ENCODE measurements at places on chromosomes 1 and 21. TPM values are rescaled to one million over a fixed set of nuclear protein-coding genes. Genes with fewer than 3 reads are reported as not detected.
A peak's percentile ranks its signal among the peaks of the same experiment; 100 is the strongest.

- no peak for DNase-seq
- H3K27me3 ChIP-seq = no peaks in the 10 kb centered on the region
- H3K4me1 ChIP-seq = peaks cover 26% of the 10 kb centered on the region
- no peak overlapping the region for H3K27ac ChIP-seq
- H3K36me3 ChIP-seq = no peaks in the 10 kb centered on the region
These were observed 25.2 kb downstream of the KCNC4 start for GRCh38 chr1:110235181-110235833.

DNA sequence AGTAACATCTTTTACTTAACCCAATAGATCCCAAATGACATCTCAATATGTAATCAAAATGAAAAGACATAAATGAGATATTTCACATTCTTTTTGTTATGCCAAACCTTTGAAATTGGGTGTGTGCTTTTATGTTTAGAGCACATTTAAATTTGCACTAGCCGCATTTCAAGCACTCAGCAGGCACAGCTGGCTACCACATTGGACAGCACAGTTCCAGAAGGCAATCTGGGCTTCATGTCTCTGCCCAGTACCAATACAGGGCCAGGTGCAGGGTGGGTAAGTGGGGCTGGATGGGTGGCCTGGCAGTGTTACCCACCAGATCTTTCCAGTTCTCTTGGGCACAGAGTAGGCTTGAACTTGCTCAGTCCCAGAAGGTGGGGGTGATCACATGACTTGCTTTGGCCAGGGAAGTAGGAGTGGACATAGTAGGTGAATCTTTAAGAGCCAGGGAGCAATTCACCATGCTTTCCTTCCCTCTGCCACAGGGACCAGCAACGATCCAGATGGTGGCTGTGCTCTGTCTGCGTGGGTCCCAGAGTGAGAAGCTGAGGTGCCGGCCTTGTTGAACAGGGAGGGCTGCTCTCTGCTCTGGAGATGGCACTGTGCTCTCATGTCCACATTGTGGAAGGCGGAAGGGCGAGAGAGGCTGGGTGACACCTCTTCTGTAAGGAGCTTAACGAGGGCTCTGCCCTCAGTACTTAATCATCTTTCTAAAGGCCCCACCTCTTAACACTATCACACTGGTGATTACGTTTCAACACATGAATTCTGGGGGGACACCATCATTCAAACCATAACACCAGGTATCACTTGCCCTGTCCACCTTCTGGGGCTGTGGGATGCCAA is 261.4 kb downstream of the GRIK3 start:
- H3K27ac ChIP-seq = no peak overlapping the region
- peaks cover 3% of the 10 kb centered on the region for H3K27me3 ChIP-seq
- no peak overlapping the region for H3K4me3 ChIP-seq

- no peaks in the 10 kb centered on the region for H3K27me3 ChIP-seq
- H3K36me3 ChIP-seq = no peaks in the 10 kb centered on the region
- DNase-seq = no peak
- no peak overlapping the region for H3K27ac ChIP-seq
These were observed 247.5 kb downstream of the LMX1A start for GRCh38 chr1:165109013-165109412.

DNA sequence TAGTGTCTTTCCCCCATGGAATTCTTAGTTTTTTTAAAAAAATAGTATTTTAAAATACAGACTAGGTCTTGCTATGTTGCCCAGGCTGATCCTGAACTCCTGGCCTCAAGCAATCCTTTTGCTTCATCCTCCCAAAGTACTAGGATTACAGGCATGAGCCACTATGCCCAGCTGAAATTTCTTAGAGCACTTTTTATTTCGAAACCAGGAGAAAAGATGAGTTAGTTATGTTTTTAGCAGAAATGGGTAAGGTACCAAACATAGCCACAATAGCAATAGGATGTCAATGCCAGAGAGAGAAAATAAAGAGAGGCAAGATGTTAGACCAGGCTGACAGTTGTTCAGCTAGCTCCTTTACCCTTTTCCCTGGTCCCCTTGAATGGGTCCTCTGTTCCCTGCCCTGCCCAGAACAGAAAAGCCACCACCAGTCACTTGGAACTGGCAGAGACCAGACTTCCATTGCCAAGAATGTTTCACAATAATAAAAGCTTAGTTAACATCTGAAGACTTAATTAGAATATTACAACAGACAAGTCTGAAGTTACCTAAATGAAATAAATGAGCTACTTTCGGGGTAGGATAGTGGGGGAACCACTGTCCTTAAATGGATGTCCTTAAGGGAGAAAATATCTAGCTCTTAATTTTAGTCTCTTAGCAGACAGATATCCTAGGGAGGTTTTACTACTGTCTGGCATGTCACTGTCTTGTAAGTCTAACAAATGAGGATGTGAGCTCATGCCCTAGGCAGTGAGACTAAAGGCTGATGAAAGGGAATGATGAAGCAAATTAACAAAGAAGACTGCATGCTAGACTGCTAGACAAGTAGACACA is 54.3 kb downstream of the ABL2 start:
- H3K4me3 ChIP-seq = no peak overlapping the region
- H3K27me3 ChIP-seq = no peaks in the 10 kb centered on the region
- H3K36me3 ChIP-seq = no peaks in the 10 kb centered on the region
- no peaks in the 10 kb centered on the region for H3K4me1 ChIP-seq
- no peak for DNase-seq
- H3K27ac ChIP-seq = no peak overlapping the region

- peaks cover 21% of the 10 kb centered on the region for H3K27me3 ChIP-seq
- no peak overlapping the region for H3K27ac ChIP-seq
- H3K4me1 ChIP-seq = peaks cover 12% of the 10 kb centered on the region
- no peak overlapping the region for H3K4me3 ChIP-seq
- DNase-seq = no peak
These were observed 5.7 kb downstream of the GPR88 start for GRCh38 chr1:100543640-100544039.

- no peak overlapping the region for H3K4me3 ChIP-seq
- no peak overlapping the region for H3K27ac ChIP-seq
- H3K4me1 ChIP-seq = no peaks in the 10 kb centered on the region
- H3K36me3 ChIP-seq = no peaks in the 10 kb centered on the region
These were observed 388.8 kb downstream of the NTNG1 start for GRCh38 chr1:107529511-107530149.

DNA sequence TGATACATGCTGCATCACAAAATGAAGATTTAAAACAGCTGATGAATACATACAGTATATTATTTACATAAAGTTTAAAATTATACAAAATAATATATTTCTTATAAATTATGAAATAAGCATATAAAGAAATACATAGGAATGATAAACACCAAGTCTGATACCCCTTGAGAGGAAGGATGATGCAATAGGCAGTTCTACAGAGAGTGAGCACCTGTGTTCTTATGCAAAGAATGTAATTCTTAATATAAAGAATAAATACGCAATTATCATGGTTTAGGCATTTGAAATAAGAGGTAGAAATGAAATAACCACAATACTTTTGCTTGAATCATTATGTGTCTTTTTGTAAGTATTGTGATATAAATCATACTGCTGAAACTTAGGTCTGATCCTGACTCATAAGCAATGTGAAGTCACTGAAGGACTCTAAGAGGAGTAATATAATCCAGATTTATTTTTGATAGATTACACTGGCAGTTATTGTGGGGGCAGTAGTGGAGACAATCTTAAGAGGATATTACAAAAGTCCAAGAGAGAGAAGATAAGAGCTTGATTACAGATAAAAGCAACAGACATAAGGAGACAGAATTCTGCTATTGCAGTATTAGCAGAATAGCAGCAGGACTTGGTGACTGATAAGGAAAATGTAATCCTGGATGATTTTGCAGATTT is 39.0 kb downstream of the TTLL7 start:
- no peak overlapping the region for H3K27ac ChIP-seq
- H3K27me3 ChIP-seq = no peaks in the 10 kb centered on the region
- H3K36me3 ChIP-seq = no peaks in the 10 kb centered on the region
- H3K4me1 ChIP-seq = no peaks in the 10 kb centered on the region

DNA sequence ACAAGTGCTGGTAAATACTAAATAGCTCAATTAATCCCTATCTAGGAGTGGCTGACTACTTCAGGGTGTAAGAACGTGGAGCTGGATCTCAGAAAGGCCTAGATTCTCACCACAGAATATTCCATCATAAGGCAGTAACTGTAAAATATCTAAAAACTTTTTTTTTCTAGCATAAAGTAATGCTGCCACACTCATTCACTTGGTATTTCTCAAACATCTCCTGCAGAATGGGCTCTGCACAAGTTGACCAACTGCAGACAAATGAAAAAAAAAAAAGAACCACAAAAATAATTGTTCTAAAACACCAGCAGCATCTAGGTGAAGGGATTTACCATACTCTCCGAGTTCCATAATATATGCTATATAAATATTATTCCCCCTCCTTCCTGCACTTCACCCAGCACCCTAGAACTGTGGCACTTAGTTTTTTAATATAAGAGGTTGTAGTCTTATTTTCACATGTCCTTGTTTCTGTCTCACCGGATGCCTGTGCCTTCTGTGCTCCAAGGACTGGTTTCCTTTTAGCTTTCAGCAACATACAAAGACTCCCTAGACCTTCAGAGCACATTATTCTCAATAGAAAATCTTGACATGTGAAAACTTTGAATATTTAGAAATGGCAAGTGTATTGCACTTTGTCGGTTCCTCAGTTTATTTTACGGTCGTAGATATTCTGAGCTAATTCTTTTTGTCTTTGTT is 8.9 kb downstream of the VSIG8 start:
- no peak overlapping the region for H3K4me3 ChIP-seq
- no peak for DNase-seq
- no peak overlapping the region for H3K27ac ChIP-seq
- no peaks in the 10 kb centered on the region for H3K4me1 ChIP-seq

DNA sequence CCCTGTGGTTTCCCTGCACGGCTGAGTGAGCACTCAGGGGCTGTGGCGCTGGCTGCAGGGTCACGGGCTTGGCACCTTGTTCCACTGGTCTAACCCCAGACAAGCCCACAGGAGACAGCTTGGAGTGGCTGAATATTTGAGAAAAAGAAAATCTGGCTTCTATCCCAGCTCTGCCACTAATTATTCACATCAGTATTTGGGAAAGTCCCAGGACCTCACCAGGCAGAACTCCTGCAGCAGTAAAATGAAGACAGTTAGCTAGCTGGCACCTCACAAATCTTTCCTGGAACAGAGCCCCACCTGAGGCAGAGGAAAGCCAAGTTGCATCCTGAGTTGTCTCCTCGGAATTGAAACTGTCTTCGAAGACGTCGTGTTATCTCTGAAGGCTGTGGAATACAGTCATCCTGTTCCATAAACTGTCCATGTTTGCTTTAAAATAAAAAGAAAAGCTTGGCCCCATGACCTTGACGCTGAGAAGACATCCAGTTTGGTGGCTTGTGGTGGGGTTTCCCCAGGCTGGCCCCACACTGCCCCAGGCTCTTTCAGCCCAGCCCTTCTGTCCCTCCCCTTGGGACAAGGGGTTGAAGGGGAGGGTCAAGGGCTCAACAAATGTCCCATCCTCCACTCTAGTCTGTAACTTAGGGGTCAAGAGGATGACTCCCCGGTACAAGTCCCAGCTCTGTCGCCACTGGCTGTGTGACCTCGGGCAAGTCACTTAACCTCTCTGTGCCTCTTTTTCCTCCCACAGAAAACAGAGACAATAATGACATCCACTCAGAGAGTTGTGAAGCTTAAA is 93.8 kb upstream of the TMPRSS2 start:
- H3K27me3 ChIP-seq = no peaks in the 10 kb centered on the region
- H3K36me3 ChIP-seq = no peaks in the 10 kb centered on the region
- no peak overlapping the region for H3K27ac ChIP-seq
- DNase-seq = peak; percentile 16
- peaks cover 6% of the 10 kb centered on the region for H3K4me1 ChIP-seq

GRCh38 chr1:245856944-245857531 is 650.0 kb downstream of the SMYD3 start:
- H3K4me3 ChIP-seq = no peak overlapping the region
- DNase-seq = no peak
- H3K27me3 ChIP-seq = no peaks in the 10 kb centered on the region
- H3K27ac ChIP-seq = no peak overlapping the region

- H3K4me1 ChIP-seq = no peaks in the 10 kb centered on the region
- no peaks in the 10 kb centered on the region for H3K27me3 ChIP-seq
- H3K27ac ChIP-seq = no peak overlapping the region
These were observed 56.0 kb upstream of the PLXNA2 start for GRCh38 chr1:208300084-208300770.

DNA sequence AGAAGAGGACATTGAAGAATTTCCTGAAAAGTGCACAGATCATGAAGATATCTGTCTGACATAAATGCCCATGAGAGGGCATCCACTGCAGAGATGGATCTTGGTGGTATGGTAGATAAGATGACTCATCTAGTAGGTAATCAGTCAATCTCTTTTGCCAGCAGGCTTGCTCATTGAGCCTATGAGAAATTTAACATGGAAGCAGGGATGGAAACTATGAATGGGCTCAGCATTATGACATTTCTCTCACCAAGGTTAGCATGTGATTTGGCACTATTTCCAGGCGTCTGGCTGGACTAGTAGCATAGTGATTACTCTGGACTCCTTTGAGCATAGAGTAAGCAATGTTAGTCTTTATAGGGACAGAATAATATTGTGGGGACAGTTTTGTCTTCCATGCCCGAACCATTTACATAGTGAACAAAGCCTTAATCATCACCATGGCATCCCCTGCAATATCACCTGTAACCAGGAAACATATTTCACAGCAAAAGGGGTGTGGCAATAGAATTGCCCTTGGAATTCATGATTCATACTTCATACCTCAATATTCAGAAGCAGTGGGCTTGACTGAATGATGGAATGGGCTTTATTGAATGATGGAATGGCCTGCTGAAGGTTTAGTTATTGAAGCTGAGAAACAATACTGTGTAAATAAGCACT is 7.3 kb downstream of the OR2C3 start:
- no peak for DNase-seq
- H3K36me3 ChIP-seq = no peaks in the 10 kb centered on the region
- H3K27me3 ChIP-seq = no peaks in the 10 kb centered on the region
- H3K27ac ChIP-seq = no peak overlapping the region

DNA sequence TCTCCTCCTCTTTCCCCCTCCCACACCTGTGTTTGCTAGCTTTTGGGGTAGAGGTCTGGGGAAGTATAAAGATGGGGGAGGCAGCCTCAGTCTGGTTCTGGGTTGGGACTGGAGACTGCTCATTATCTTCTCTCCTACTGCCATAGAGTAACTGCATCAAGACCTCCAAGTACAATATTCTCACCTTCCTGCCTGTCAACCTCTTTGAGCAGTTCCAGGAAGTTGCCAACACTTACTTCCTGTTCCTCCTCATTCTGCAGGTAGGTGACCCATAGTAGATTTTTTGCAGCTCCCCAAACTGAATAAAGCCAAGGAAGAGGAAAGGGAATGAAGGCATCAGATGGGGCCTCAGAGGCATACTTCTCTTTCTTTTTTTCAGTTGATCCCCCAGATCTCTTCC is 5.3 kb downstream of the ATP8B2 start:
- peaks cover 23% of the 10 kb centered on the region for H3K4me1 ChIP-seq
- no peak overlapping the region for H3K27ac ChIP-seq
- peaks cover 7% of the 10 kb centered on the region for H3K36me3 ChIP-seq
- H3K27me3 ChIP-seq = no peaks in the 10 kb centered on the region
- DNase-seq = no peak

- no peaks in the 10 kb centered on the region for H3K4me1 ChIP-seq
- no peak overlapping the region for H3K27ac ChIP-seq
- DNase-seq = no peak
- no peak overlapping the region for H3K4me3 ChIP-seq
- no peaks in the 10 kb centered on the region for H3K36me3 ChIP-seq
These were observed 26.6 kb upstream of the CASZ1 start for GRCh38 chr1:10823000-10823401.

The PDZK1 gene
- total RNA-seq = not detected

The KRTAP11-1 gene
- total RNA-seq = not detected

The LORICRIN gene
- total RNA-seq = not detected

The DEPDC1 gene
- total RNA-seq = 16.8 TPM

The UBE2U gene
- total RNA-seq = not detected

The MRPS14 gene
- 37.0 TPM for total RNA-seq

The MYBPHL gene
- total RNA-seq = not detected
